ENCODE measurements at places on chromosomes 7 and 10.

DNA sequence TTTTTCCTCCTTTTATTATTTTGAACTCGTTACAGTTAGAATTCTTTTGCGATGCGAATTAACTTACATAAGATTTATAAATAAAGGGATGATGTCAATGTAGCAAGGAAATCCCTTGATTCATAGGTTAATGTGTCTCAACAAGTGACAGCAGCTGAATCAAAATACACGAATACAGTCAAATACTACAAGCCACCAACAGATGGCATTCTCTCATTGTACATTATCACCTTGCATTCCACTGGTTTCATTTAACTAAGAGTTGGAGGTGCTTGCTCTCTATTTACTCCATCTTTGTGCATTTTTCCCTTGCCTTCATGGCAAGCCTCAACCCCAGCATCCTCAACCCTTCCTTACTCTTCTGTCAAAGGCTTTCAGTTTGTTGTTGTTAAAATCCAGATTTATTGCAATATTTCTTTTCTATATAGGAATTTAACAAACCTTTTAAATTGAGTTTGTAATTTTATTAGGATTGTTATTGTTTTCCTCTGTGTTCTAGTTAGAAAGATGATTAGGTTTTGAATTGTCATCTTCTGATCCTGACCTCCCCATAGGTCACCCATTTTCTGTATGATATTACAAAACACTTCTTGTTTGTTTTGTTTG is 78.3 kb downstream of the SLC25A40 start:
- DNase-seq, result no peak

DNA sequence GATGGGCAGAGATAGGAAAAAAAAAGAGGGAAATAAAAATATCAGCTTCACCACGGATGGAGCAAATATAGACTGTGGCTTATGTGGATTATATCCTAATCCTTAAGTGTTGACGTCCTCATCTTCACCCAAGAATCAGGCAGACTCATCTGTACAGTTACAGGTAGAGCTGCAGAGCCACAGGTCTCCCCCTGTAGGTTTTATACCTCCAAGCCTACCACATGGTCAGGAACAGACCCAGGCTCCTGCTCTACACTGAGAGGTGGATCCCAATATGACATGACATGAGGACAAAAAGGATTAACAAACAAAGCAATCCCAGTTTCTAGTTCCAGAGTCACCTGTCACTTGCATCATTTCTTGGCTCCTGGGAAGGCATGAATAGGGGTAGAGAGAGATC is 400.8 kb downstream of the SEMA3D start:
- DNase-seq, result no peak

DNA sequence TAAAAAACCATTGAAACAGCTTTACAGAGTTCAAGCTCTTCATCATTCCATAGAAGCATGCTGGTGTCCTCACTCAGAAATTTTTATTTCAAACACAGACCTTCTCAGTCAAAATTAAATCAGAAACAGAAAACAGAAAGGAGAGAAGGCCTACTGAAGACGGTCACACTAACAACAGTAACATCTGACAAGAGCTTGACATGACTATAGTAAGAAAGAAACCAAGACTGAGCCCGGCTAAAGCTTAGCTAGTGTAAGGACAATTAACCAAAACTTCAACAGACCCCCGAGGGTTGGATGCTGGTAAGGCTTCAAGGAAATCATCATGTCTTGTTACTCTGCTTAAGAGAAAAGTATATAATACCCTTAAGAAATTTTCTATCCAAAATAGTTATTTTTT is 38.6 kb downstream of the MTPN start:
- no peak for DNase-seq

DNA sequence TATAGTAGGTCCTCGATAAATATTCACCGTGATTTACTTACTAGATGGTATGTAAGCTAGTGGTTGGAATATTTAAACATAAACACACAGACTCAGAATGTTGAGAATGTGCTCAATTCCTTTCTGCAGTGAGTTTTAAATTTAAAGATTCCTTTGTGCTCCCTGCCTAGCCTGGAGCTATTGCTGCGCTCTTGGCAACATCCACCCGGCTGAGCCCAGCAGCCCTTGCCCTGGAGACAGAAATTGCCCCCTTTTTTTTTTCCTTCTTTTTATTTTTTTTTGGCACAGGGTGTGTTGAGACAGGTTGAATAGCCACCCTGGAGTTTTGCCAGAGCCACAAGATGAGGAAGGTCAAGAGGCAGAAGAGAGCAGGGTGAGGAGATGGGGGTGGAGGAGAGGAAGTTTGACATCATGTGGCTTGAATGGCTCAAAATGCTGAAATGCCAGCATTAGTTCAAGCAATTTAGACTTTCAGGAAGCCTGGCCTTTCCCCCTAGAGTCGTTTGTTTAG is 180.8 kb downstream of the PRKCQ start:
- no peak for DNase-seq

DNA sequence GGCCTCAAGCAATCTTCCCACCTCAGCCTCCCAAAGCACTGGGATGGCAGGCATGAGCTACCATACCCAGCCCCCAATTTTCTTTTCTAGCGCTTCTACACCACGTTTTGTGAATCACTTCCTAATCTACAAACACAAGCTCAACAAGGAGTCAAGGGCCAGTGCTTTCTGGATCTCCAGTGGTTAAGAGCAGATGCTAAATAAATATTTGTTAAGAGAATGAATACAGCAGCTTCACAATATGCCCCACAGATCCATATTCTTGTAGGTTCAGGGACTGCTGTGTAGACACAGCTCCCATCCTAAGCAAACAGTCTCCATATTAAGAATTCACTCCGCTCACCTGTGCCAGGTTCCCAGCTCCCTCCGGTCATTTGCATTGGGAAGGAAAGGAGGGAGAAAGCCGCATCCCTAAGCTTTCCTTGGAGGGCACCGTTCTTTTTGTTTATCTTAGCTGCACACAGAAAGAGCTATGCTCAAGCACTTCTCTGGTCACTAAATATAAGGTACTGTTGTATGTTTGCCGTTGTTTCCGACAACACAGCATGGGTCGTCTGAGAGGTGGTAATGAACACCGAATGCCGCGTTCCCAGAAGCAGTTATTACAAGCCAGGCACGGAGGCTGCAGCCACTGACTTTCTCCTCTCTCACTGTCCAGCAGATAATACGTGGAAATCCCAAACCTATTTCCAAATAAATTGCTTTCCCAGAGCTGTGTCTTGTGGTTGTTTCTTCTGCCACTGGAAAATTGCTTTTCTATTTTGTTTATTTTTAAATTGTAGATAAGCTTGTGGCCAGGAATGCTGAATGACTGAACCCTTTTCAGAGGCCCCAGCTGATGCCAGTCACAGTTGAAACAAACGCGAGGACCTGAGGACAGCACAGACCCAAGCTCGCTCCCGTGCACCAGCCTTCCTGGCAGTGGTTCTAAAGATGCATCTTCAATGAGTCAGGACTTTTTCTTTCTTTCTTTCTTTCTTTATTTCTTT is 217.1 kb downstream of the PRPF18 start:
- no peak for DNase-seq

GRCh38 chr10:114824391-114824790 is 2.8 kb downstream of the FHIP2A start:
- no peak for DNase-seq

GRCh38 chr10:5502061-5502521 is 2.7 kb upstream of the CALML5 start:
- peak; percentile 12 for DNase-seq

- DNase-seq, result no peak
These were observed 12.5 kb downstream of the PDLIM1 start for GRCh38 chr10:95278061-95278988.

GRCh38 chr10:19491166-19491565 is 325.1 kb upstream of the PLXDC2 start:
- no peak for DNase-seq

- DNase-seq, result no peak
These were observed 932.5 kb downstream of the GATA3 start for GRCh38 chr10:8986975-8987374.

- DNase-seq, result no peak
These were observed 1.3 kb downstream of the LRMDA start for GRCh38 chr10:75432763-75433162.

- DNase-seq, result no peak
These were observed 173.1 kb downstream of the HPSE2 start for GRCh38 chr10:99062591-99062990.

DNA sequence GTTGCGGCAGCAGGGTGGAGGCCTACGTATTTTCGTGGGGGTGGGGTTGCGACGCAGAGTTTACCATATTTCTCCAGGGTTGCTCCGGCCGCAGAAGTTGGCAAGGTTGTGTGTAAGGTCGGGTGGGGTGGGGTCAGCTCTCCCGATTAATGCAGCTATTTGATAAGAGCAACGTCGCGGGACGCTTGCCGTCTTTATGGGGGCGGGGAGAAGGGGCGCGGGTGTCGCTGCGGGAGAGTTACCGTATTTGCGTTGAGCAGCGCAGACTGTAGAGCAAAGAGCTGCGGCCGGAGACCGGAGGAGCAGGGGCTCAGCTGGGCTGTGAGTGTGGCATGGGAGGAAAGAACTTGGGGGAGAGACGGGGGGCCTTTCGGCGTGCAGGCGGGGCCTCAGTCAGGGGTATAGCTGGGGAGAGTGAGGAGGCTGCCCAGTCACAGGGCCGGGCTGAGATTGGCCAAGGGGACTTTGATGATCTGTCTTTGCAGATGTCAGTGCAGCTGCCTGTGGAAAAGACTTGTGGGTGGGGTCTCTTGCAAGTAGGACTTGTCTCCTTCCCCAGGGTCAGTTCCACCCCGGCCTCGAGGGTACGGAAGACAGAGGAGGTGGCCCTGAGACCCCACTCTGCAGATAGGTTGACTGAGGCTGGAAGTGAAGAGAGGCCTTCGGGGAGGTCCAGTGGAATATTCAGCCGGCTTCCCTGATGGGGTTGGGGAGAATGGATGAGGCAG is 26.6 kb downstream of the ZNF775 start:
- DNase-seq, result no peak

DNA sequence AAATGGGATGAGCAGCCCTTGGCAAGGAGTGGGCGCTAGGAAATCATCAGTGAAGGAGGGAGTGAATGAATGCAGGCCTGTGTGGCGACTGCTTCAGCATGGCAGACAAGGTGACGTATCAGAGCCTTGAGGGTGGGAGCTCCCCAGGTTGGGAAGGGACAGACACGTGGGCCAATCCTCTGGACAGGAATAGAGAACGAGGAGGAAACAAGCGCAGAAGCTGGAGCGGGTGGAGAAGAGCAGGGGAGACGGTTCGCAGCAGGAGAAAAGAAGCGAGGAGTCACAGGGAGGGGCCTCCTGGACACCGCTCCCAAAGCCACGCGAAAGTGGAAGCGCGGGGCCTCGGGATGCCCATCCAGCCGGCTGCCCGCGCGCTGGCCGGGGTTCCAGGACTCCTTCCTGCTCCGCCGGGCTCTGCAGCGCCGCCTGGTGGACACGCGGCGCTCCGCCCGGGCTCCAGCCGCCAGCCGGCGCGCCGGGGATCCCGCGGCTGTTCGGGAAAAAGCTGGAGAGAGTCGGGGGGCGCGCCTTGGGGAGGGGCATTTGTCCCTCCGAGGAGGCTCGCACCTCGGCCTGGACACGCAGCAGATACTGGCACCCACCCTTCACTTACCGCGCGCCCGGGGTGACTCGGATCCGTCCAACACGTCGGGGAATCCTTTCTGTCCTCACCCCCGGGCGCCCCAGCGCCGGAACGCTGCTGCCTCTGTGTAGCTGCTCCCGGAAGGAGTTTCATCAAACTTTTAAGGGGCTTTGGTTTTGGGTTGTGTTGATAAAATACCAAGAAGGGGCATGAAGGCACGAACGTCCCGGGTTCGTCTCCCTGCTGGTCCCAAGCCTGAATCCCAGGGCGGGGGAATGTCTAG is 6.3 kb downstream of the ZNF503 start:
- peak; percentile 82 for DNase-seq

DNA sequence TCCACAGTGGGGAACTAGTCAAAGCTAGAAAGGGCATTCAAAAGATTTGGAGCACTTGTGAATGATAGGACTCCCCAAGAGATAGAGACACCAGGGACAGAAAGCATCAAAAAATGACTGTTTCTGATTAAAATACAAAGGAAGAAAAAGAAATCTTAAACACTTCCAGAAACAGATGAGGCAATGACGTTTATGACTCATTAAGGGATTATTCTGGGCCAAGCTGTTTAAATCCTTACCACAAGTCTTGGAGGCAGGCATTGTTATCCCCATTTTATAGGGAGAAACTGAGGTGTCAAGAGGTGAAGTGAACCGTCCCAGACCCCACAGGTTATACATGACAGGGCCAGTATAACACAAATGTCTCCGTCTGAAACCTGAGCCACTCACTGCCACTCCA is 68.3 kb upstream of the AMPH start:
- no peak for DNase-seq

GRCh38 chr10:34343764-34344163 is 471.3 kb downstream of the PARD3 start:
- DNase-seq, result no peak

GRCh38 chr7:33038639-33039038 is 23.9 kb downstream of the NT5C3A start:
- DNase-seq, result no peak

DNA sequence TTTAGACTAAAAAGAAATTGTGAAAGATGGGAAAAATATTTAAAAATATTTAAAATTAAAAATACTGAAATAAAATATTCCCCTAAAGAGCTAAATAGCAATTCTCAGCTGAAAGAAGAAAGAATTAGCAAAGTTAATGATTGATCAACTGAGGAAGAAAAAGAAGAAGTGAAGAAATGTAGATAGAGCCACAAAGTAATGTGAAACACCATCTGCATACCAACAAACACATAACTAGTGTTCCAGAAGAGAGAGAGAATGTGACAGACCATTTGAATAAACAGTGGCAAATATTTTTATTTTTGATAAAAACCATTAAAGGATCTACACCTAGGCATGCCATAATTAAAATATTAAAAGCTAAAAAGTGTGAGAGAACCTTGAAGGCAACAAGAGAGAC is 784.5 kb upstream of the ZWINT start:
- DNase-seq, result no peak

- no peak for DNase-seq
These were observed 299.9 kb upstream of the LRRN3 start for GRCh38 chr7:110790992-110791391.

DNA sequence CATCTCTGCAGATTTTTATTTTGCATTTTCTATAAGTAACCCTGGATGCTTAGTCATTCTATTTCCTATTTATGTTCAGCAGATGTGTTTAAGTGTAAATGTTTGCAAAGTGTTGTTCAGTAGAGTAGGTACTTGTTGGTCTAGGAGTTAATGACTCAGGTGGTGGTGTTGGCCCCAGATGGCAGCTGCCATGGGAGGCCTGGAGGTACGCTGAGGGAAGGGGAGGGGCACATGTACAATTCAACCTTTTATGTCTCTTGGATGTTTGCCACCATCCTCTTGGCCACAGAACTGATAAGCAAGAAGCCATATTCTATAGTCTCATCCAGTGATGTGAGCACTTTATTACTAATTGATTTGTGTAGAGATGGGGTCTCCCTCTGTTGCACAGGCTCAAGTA is 68.1 kb upstream of the SLC39A12 start:
- no peak for DNase-seq

GRCh38 chr7:154532771-154533170 is 470.2 kb downstream of the PAXIP1 start:
- no peak for DNase-seq

- DNase-seq, result no peak
These were observed 115.3 kb downstream of the ZNF33B start for GRCh38 chr10:42523098-42523497.
